ENCODE measurements at places on chromosomes 1 and 21.

DNA sequence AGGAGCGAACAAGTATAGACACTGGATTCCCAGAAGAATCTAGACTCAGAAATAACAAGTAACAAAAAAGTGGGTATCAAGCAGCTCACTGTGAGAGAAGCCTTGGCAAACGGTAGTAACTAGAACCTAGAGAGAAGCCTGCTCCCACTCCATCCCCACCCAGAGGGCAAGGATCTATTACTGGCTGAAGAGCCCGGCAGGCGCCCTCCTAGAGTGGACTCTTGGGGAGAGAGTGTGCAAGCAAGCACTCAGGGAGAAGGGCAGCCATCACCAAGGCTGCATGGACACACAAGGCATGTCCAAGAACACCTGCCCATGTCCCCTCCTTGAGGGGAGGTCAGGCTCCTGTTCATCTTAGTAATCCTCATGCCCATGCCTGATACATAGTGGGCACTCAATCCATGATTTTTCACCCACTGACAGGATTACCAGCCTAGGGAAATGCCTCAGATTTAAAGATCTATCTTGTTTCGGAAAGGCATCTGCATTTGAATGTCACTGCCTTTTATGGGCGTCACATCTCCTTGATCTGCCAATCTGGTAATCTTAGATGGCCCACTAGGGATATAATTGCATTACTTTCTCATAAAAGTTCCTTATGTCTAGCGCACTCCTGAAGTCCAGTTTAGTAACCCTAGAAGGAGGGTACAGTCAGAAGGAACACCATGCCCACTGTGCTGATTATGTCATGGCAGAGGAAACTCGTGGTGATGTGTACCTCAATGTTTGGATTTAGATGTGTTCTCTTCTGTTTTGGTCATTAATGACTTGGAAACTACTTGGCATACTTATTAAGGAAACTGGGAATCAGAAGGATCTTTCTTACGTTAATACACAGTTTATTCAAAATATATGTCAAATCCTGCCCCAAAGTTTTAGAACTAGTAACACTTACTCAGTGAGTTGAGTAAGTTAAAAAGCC, 14.4 kb downstream of the CNN3 start:
- peak; percentile 46 for DNase-seq

DNA sequence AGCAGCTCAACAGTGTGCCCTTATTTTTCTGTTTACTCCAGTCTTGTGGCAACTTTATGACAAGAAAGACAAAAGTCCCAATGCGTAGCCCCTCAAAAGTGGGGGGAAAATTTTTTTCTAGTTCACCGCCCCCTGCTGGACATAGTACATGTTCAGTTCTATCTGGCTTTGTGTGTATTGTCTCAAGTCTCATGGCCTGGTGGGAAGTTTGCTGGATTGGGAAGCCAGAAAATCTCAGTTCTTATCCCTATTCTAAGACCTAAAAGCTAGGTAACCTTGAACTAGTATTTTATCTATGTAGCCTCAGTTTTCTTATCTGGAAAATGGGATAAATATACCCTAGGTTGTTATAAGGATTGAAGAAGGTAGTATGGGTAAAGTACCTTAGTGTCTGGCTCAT, 55.8 kb upstream of the LDLRAP1 start:
- DNase-seq, result no peak

DNA sequence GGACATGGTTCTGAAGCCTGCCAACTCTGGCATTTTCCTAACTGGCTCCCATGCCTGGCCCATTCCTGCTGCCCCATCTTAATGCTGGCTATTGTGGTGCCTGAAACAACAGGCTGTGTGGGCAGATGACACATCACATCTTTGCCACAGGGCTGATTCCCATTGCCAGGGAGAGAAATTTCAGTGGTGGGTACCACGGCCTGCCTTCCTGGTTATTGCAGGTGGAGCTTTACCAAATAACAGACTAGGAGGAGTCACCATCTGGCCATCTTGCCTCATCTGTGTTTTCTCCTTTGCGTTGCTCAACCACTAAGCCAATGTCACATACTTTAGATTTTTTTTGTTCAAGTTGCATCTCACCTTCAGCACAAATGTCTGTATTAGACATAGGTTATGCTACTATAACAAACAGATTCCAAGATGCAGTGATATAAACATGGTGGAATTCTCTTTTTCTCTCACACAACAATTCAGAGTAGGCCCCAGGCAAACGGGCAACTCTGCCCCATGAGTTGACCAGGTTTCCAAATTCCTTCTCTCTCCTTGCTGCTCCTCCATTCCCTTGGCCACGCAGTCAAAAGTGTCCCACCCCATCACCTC, 14.1 kb downstream of the CDA start:
- peak; percentile 12 for DNase-seq

- no peak for DNase-seq
These were observed 47.8 kb upstream of the PBX1 start for GRCh38 chr1:164511001-164511705.

GRCh38 chr1:234836045-234836681, 226.2 kb upstream of the IRF2BP2 start:
- DNase-seq, result no peak

All from IMR-90 (cell line).